ENCODE measurements at places on chromosomes 3 and 15.
A peak's percentile ranks its signal among the peaks of the same experiment; 100 is the strongest.

- DNase-seq = no peak
Observed at GRCh38 chr3:141442446-141442845, 44.4 kb upstream of the RASA2 start.

GRCh38 chr3:7759630-7760029 is 742.0 kb upstream of the LMCD1 start:
- no peak for DNase-seq

DNA sequence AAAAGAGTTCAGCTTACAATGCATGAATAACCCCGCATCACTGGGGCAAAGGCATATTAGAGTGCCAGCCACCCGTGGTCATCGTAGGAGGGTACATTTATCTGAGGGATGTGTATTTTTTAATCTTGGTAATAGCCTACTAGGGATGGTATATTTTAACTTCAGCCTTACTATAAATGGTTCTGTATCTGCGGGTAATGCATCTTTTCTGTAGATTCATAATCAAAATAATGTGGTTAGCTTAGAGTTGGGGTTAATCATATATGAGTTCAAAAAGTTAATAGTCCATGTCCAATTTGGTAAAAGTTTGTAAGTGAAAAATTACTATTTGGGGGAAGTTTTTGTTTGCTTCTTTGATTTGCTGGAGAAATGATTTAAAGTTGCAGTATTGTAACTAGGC is 263.7 kb upstream of the UBE2E1 start:
- DNase-seq = no peak

DNA sequence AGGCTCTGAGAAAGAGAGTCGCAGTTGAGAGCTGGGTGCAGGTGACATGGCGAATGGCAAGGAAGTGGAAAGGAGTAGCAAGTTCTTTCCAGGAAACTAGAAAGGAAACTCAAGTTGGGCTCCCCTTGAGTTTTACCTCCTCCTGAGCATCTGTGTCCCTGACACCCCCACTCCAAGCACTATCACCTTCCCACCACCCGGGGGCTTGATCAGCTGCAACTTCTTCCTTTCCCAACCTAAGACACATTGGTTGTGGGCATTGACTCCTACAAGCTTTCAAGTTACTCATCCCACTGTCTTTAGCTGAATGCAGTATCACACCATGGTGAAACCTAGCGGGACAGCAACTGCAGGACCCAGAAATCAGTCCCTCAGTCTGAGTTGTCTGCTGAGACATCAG is 256.6 kb upstream of the NR2F2 start:
- DNase-seq = no peak

- no peak for DNase-seq
Observed at GRCh38 chr3:173255555-173255954, 114.5 kb upstream of the SPATA16 start.

GRCh38 chr15:62991698-62992097 is 50.8 kb upstream of the TPM1 start:
- no peak for DNase-seq

DNA sequence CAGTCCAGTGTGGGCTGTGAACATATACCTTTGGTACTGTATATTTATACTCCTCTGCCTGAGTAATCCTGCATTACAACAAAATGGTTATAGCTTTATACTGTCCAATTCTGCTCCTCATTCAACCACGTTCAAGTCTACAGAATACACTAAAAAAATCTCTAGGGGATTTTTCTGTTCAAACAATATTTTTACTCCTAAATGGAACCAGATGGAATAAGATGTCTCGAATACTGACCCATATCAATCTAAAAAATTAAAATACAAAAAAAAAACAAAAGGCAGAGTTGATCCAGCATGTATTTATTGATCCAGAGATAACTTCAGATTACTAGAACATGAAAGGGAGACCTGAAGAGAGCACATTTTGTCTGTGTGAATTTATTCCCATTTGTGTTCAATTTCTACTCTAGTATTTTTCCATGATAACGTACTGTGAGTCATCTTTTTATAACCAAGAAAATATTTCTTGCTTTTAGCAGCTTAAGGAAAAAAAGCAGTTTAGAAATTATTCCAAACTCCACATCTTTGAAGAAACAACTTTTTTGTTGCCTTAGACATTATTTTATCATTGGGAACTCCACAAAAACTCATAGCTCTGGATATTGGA is 910.7 kb downstream of the TBL1XR1 start:
- no peak for DNase-seq

DNA sequence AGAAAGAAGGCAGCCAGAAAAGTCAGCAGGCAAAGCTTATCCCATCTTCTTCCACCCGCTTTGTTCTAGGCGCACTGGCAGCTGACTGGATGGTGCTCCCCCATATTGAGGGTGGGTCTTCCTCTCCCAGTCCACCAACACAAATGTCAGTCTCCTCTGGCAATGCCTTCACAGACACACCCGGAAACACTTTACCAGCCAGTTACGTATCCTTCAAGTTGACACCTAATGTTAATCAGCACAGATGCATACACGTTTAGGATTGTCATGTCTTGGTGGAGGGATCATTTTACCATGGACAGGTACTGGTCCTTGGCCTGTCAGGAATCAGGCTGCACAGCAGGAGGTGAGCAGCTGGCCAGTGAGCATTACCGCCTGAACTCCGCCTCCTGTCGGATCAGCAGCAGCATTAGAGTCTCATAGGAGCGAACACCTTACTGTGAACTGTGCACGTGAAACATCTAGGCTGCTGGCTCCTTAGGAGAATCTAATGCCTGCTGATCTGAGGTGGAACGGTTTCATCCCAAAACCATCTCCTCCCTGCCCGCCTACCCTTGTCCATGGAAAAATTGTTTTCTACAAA is 59.1 kb upstream of the PYDC2 start:
- DNase-seq = no peak

DNA sequence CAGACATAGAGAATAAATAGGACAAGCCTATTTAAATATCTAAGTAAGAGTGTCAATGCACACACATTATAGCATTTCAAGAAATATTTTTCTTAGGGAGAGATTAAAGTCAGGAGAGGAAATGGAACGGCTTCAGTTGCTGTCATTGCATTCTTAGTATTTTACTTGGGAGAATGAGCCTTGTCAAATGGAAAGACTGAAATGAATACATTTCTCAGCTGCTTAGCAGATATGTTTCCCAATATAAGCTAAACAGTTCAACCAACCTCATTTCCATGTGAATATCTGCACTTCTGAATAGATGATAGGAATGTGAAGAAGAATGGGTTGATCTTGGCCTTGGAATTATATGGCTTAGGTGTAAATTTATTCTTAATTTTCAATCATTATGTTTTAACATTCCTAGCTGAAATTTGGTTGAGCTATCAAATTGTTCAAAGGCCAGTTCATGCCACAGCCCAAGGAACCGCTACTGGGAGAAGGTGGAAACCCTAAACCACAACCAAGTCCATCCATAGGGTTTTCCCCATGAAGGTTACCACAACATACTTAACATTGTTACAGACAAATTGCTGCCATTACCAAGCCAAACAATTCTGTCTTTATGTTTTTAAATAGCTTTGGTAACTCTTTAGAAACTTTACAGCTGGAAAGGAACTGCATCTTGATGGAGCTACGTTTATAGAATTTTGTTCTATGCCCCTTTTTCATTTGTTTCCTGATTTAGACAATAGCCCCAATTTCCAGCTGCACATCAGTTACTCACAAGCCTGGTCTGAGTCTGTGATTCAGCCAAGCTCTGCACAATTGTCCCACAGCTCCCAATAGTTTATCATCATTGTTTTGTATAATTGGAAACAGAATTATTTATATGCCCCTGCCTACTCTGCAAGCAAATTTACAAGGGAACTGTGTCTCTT is 459.6 kb downstream of the MECOM start:
- DNase-seq = no peak

- DNase-seq = no peak
Observed at GRCh38 chr15:33871980-33872379, 96.3 kb upstream of the CHRM5 start.

DNA sequence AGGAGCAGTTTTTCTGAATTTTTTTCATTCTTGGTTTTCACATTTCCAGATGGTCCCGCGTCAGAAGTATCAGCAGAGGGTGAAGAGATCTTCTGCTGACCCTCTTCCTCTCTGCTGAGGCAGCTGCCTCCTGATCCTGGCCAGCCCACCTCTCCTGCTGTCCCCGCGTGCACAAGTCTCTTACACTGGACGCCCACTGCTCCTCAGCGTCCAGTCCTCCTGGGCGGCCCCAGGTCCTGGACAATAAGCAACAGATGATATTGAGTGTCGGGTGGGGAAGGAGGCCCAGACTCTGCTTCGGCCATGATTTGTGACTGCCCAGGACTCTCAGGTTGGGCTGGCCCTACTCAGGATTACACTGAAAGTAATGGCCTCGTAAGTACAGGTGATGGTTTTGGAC is 50.1 kb downstream of the KLHL25 start:
- no peak for DNase-seq

DNA sequence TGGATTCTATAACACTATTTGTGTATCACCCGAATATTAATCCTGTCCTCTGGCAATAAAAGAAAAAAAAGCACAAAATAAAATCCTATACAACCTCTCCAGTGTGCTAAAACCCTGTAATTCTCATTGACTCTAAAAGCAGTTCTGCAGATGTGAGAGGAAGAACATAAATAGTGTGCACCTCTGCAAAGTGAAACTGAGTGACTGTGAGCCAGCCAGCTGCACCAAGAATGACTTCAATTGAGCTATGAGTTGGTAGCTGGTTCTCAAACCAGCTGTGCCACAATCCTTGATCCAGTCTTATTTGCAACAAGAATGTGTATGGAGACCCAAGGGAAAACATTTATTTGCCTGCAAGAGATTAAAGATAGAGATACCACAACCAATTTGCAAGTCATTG is 31.2 kb upstream of the COL8A1 start:
- DNase-seq = no peak

DNA sequence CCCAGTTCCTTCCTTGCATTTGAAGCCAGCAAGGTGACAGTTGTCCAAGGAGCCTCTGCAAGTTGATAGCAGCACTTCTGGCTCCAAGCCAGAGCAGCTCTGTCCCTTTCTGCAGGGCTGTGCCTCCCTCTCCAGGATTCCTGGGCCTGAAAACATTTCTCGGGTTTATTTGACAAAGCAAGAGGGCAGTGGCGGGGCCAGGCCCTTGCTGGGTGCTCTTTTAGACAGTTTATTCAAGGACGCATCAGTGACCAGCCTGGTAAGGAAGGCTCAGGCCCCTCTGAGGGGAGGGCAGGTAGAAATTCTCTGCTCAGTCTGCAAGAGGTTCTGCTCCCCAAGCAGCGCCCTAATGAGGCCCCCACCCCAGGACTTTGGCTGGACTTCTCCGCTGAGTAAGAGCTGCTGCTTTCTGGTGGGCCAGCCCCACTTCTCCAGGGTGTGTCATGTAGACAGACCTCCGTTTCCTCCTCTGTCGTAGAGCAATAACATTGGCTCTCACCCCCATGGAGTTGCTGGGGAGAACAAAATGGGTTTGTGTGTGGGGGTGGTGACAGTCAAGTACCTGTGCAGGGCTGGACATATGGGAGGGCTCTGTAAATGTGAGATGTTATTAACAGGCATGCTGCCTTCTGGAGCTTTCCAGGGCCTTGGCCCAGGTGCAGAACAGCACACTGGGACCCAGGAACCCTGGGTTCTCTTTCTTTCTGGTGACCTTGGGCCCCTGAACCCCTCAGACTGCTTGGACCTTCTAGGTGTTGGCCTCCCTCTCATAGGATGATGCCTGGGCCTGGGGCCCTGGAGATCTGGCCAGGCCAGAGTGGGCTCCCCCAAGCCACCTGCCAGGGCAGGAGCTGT is 146.2 kb upstream of the TLE3 start:
- DNase-seq = no peak

- no peak for DNase-seq
Observed at GRCh38 chr3:38001456-38002081, 11.0 kb downstream of the VILL start.

- no peak for DNase-seq
Observed at GRCh38 chr15:63194880-63195568, 5.6 kb downstream of the RAB8B start.

DNA sequence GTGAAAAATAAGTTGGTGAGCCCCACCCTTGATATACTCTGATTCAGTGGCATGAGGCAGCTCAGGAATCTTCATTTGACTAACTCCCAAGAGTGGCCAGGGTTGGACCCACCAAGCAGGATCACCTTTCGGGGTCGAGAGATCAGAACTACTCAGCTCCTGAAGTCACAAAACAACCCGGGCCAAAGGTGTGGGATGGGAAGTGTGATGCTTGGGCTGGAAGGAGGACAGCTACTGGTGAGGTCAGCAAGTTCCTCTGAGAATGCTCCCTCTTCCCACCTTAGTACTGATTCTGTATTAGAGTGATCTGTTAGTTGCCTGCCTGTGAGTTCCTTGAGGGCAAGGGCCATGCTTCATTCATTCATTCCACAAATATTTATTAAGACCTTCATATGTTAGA is 15.1 kb downstream of the ESYT3 start:
- no peak for DNase-seq

GRCh38 chr15:88634449-88634848 is 4.4 kb upstream of the ISG20 start:
- no peak for DNase-seq

DNA sequence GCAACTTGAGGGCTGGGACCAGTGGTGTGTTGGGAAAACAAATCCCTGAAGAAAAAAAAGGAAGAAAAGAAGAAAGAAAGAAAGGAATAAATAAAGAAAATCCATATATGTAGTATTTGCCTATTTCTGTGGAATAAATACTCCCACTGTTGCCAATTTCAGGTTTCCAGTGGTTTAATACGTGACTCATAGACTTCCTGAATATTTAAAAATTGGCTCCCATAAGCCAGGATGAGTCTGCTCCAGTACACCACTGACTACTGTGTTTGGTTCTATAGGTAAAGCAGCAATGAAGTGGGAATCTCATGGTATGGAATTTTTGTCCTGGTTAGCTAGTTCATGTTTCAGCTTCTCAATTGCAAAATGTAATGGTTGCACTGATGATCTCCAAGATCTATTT is 31.6 kb downstream of the PYDC2 start:
- DNase-seq = no peak

DNA sequence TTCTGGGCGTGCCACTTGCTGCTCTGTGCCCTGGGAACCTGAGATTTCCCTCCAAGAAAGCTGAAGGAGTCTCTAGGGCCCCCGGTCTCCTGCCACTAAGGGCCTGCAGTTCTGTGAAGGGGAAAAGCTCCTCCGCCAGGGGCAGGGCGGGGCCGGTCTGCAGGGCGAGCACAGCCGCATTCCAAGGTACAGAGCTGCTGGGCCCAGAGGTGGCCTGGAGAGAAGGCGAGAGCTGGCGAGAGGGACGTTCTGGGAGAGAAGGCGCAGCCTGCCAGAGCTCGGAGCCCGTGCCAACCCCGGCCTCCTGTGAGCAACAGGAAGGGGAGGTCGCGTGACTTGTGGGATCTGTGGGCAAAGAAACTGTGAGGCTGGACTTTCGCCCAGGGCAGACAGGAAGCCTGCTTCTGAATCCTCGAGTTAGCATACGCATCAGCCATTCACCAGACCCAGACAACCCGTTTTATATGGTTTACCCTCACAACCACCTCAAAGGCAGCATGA is 500.4 kb downstream of the SHQ1 start:
- DNase-seq = peak; percentile 91
